ENCODE measurements at places on chromosomes 5 and 9. TPM values are rescaled to one million over a fixed set of nuclear protein-coding genes. Genes with fewer than 3 reads are reported as not detected.

Gene PCDHB10
- total RNA-seq, result 3.3 TPM

- DNase-seq, result no peak
Observed at GRCh38 chr9:34046784-34047379, 1.8 kb downstream of the UBAP2 start.

- no peak for DNase-seq
Observed at GRCh38 chr5:69202497-69202896, 13.1 kb downstream of the CENPH start.

DNA sequence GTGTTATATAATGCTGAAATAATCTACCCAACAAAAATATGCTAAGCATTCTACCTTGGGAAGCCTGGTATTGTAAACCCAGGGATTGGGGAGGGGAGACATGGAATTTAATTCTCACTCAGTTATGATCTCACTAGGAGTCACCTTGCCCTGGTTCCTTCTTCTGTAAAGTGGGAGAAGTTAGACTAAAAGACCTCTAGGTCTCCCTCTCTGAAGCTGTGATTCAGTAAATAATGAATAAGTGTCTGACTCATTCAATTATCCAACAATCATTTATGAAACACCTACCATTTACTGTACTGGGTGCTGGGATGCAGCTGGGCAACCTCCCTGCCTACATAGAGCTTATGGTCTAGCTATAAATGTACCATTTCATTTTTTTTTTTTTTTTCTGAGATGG, 20.2 kb upstream of the SPARC start:
- DNase-seq, result no peak

DNA sequence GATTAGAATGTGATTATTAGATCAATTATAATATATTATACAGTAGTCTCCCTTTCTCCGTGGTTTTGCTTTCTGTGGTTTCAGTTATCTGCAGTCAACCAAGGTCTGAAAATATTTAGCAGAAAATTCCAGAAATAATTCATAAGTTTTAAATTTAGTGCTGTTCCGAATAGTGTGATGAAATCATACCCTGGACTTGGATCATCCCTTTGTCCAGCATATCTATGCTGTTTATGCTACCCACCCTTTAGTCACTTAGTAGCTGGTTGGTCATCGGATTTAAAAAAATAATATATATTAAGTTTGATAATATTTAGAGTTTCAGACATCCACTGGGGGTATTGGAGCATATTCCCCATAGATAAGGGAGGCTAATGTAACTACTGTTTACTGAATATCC, 19.6 kb downstream of the RMI1 start:
- no peak for DNase-seq

Gene SPATA31D4
- total RNA-seq, result not detected
